Breast epithelium (tissue), 4 donors: ENCODE measurements at places on chromosomes 13 and 19. TPM values are rescaled to one million over a fixed set of nuclear protein-coding genes. Genes with fewer than 3 reads are reported as not detected.
A peak's percentile ranks its signal among the peaks of the same experiment; 100 is the strongest.

DNA sequence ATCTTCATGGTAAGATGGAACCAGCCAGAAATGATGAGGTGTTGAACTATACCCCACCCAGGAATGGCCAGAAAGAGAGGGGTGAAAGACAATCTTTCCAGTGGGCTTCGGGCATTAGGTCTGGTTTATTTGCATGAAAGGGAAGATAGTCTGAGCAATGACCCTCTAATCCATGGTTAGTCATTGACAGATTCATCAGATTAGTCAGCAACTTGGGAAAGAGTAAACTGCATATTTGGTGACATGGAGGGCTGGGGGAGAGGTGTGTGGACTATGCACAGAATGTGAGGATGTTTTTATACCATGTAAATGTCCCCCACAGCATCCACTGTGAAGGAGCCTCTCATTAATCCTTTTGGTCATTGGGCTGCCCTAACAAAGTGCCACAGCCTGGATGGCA is 30.1 kb upstream of the USP12 start:
- no peaks in the 10 kb centered on the region for H3K4me1 ChIP-seq
- H3K27me3 ChIP-seq: no peaks in the 10 kb centered on the region
- no peaks in the 10 kb centered on the region for H3K36me3 ChIP-seq
- no peak overlapping the region for H3K27ac ChIP-seq

DNA sequence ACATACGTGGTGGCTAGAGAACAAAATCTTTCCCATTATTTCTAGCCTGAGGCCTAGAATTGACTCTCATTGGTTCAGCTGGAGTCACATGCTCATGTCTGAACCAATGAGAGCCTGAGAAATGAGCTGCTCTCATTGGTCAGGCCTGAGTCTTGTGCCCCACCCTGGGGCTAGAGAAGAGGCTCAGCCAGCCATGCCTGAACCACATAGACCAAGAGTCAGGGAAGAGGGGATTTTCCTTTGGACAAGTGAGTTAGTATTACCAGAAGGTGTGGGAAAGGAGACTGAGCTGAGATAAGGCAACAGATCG is 6.9 kb downstream of the FXYD5 start:
- H3K36me3 ChIP-seq: no peaks in the 10 kb centered on the region
- no peak overlapping the region for H3K27ac ChIP-seq
- no peak for DNase-seq
- H3K27me3 ChIP-seq: no peaks in the 10 kb centered on the region
- no peaks in the 10 kb centered on the region for H3K4me1 ChIP-seq
- H3K4me3 ChIP-seq: no peak overlapping the region

DNA sequence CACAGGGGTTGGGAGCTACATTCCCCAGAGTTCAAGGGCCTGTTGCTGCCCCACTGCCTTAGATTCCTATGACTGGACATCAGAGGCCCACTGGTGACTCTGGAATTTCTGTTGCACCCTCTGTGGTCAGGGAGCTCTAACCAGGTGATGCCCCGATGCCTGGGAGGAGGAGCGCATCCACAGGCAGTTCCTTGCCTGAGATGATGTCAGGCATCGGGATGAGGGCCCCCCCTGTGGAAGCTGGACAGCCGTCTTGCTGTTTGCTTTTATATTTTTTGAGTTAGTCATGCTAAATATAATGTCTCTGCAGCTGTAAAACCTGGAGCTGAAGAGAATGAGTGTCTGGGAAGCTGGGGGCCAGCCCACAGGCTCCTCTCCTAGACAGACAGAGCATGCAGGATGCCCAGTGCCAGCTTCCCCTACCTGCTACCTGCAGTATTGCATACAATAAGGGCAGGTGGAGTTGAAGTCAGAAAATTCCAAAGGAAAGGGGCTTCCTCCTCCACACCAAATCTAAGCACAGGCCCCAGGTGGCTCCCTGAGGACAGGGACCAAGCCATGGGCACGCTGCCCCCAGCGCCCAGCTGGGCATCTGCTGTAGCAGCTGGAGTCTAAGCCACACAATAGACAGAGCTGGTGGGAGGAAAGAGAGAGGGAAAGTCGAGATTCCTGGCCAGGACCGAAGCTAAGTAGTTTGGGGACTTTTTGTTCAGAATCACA is 16.2 kb downstream of the COL4A2 start:
- H3K27me3 ChIP-seq: no peaks in the 10 kb centered on the region
- H3K27ac ChIP-seq: no peak overlapping the region
- H3K36me3 ChIP-seq: no peaks in the 10 kb centered on the region
- H3K4me1 ChIP-seq: no peaks in the 10 kb centered on the region
- no peak for DNase-seq
- H3K4me3 ChIP-seq: no peak overlapping the region

- no peak overlapping the region for H3K27ac ChIP-seq
- H3K36me3 ChIP-seq: no peaks in the 10 kb centered on the region
- H3K27me3 ChIP-seq: no peaks in the 10 kb centered on the region
- H3K4me3 ChIP-seq: no peak overlapping the region
- no peaks in the 10 kb centered on the region for H3K4me1 ChIP-seq
These were observed 155.8 kb upstream of the UBL3 start for GRCh38 chr13:30006246-30006645.

DNA sequence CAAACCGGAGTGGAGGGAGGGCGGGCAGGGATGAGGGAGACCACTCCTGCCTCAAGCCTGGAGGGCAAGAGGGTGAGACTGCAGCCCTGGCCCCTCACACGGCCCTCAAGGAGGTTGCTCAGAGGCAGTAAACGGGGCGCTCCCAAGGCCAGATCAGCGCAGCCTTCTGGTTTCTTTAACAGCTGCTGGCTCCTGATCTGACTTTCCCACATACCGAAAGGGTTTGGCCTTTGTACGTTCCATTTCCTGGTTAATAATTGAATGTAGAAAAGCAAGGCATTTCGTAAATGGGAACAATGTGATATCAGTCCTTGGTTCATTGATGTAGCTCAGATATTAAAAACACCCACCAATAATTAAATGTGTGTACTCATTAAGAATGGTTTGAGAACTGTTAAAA is 71.5 kb downstream of the GGACT start:
- DNase-seq: no peak
- H3K36me3 ChIP-seq: no peaks in the 10 kb centered on the region
- H3K27me3 ChIP-seq: no peaks in the 10 kb centered on the region

GRCh38 chr13:93361703-93362102 is 135.1 kb downstream of the GPC6 start:
- no peaks in the 10 kb centered on the region for H3K4me1 ChIP-seq
- no peak overlapping the region for H3K27ac ChIP-seq
- no peak overlapping the region for H3K4me3 ChIP-seq
- no peaks in the 10 kb centered on the region for H3K27me3 ChIP-seq
- DNase-seq: no peak

GRCh38 chr13:99656844-99657381 is 155.6 kb downstream of the TM9SF2 start:
- H3K27me3 ChIP-seq: no peaks in the 10 kb centered on the region
- H3K4me3 ChIP-seq: no peak overlapping the region
- H3K4me1 ChIP-seq: no peaks in the 10 kb centered on the region
- H3K36me3 ChIP-seq: no peaks in the 10 kb centered on the region
- DNase-seq: no peak
- H3K27ac ChIP-seq: no peak overlapping the region

DNA sequence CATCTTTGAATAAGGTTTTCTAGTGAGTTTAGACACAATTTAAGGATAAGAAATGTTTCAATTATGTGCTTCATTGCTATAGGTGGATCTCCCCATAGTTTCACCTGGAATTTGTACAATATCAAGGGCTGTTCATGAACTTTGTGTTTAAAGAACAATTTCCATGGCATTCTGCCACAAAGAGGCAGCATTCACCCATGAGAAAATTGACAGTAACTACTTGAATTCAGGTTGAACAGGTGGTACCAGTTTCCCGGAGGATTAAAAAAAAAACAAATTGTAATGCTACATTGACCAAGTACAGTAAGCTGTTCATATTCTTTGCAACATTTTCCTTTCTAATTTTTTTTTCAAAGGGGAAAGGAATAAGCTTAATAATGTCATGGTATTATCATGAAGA is 9.1 kb downstream of the SLITRK5 start:
- H3K27me3 ChIP-seq: peaks cover 24% of the 10 kb centered on the region
- no peaks in the 10 kb centered on the region for H3K4me1 ChIP-seq
- H3K27ac ChIP-seq: no peak overlapping the region

DNA sequence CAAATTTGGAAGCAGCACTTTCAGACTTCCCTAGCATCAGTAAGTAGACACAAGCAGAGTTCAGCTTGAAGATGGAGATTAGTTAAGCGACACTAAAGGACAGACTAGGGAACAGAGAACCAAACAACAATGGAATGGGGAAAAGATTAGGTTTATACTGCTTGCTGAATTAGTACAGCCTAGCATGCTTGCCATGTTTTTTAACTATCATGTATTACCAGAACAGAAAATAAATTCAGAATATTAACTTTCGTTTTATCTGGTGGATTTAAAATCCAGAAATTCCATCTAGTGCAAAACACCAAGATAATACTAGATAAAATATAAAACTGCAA is 451.5 kb upstream of the SLC10A2 start:
- H3K36me3 ChIP-seq: no peaks in the 10 kb centered on the region
- DNase-seq: no peak
- no peaks in the 10 kb centered on the region for H3K27me3 ChIP-seq
- H3K4me3 ChIP-seq: no peak overlapping the region

DNA sequence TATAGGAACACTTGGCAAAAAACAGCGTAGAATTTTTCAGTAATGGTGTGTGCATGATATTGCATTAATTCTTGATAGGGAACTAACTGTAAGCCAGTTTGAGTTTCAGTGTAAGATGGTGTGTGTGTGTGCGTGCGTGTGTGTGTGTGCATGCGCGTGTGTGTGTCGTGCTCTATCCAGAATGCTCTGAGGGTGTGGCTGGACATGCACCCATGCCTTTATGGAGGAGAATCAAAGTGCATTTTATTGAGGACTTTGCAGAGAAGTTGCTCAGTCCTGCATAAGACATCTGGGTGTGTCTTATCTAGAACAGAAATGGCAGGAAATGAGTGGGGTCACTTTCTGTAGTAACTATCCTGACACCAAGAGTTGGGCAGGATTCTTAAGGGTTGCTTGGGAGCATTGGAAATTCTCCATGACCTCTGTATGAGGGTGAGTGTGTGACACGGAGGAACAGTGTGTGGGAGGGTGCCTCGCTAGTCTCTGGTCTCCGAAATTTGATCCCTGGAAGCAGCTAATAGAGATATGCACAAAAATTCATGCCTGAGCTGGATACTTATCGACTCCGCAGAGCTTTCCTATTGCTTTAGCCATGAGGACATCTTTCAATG is 252.2 kb downstream of the TSHZ3 start:
- H3K4me1 ChIP-seq: no peaks in the 10 kb centered on the region
- H3K27me3 ChIP-seq: no peaks in the 10 kb centered on the region
- H3K27ac ChIP-seq: no peak overlapping the region
- no peak for DNase-seq

DNA sequence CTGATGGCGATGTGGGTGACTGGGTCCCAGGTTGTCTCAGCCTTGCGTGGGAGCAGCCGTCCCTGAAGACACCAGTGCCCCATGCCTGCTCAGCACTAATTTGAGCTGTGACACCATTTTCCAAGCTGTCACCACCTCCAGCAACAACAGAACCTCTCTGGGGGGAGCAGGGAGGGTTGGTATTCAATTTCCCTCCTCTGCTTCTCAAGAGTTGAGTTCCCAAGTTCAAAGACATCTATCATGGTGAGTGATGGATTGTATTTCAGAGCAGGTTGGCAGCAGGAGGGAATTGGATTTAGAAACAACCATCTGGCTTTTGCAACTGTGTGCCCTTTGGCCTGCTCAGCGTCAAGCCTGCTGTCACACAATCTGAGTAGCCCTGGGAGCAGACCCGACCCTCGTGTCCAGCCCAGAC is 46.9 kb upstream of the UQCRFS1 start:
- peaks cover 2% of the 10 kb centered on the region for H3K27me3 ChIP-seq
- DNase-seq: no peak
- H3K4me1 ChIP-seq: no peaks in the 10 kb centered on the region
- no peaks in the 10 kb centered on the region for H3K36me3 ChIP-seq
- no peak overlapping the region for H3K4me3 ChIP-seq

DNA sequence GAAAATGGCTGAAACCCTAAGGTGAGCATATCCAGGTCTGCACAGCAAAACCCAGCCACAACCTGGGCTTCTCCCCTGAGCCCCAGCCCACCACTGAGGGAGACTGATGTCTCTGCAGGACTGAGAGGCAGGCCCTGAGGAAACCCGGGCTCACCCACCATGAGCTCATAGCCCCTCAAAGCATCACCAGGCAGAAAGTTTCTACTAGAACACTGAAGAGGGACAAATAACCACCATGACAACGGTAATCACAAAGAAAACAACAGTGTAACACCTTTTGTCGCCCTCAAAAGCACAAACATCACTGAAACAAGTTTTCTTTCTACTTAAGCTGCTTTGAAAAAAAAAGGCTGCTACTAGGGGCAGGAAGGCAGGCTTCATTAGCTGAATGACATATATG is 29.8 kb downstream of the TSHZ3 start:
- H3K27me3 ChIP-seq: no peaks in the 10 kb centered on the region
- peaks cover 6% of the 10 kb centered on the region for H3K4me1 ChIP-seq
- no peak overlapping the region for H3K4me3 ChIP-seq
- H3K36me3 ChIP-seq: no peaks in the 10 kb centered on the region
- H3K27ac ChIP-seq: no peak overlapping the region

- DNase-seq: peak; percentile 61
- peak within 1 kb of the TSS; percentile 57 for H3K27ac ChIP-seq
- no peaks in the 10 kb centered on the region for H3K27me3 ChIP-seq
These were observed at the start of gene ZNF728 for GRCh38 chr19:23002690-23003422. Gene ZNF728 (minus strand): TSS chr19:23003176. CDS start chr19:23003030, 146 bp downstream.

GRCh38 chr13:21812192-21812626 is 141.3 kb downstream of the FGF9 start:
- H3K27ac ChIP-seq: no peak overlapping the region
- no peak overlapping the region for H3K4me3 ChIP-seq
- no peaks in the 10 kb centered on the region for H3K36me3 ChIP-seq
- DNase-seq: peak; percentile 42
- H3K4me1 ChIP-seq: no peaks in the 10 kb centered on the region
- H3K27me3 ChIP-seq: no peaks in the 10 kb centered on the region

DNA sequence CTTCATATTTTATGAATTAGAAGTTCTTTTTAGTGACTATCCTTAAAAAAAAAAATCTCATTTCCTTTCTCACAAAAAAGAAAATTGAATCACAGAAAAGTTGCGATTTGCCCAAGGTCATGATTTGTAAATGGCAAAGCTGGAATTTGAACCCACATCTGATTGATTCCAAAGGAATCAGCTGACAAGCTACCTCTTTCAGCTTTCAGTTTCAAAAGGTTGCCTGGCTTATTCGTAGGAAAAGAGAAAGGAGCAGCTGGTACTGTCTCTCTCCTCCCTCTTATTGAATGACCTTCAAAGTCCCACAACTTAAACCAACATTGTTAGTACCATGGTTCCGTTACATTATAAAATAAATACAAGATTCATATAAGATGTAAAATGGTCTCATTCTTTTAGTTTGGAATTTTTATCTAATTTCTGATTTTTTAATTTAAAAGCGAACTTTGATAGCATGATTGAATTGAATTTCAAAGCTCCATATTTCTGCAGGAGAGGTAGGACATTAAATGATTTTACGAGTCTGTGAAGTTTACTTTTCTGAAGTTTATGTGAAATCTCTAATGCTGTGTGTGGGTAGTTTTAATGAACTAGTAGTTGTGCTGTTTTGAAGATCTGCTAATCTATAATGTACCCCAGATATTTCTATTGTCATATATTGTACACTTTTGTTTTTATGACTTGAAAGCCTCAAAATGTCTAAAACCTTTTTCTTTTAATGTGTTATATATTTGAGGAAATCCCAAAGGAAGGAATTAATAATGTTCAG is 18.5 kb upstream of the KCTD4 start:
- DNase-seq: no peak
- H3K4me3 ChIP-seq: no peak overlapping the region
- peaks cover 5% of the 10 kb centered on the region for H3K4me1 ChIP-seq
- no peaks in the 10 kb centered on the region for H3K36me3 ChIP-seq
- H3K27ac ChIP-seq: no peak overlapping the region

EPSTI1 gene
- 5.0 TPM for total RNA-seq
